Upper lobe of left lung (tissue), 6 donors: ENCODE measurements at places on chromosomes 3 and 15. TPM values are rescaled to one million over a fixed set of nuclear protein-coding genes. Genes with fewer than 3 reads are reported as not detected.
A peak's percentile ranks its signal among the peaks of the same experiment; 100 is the strongest.

DNA sequence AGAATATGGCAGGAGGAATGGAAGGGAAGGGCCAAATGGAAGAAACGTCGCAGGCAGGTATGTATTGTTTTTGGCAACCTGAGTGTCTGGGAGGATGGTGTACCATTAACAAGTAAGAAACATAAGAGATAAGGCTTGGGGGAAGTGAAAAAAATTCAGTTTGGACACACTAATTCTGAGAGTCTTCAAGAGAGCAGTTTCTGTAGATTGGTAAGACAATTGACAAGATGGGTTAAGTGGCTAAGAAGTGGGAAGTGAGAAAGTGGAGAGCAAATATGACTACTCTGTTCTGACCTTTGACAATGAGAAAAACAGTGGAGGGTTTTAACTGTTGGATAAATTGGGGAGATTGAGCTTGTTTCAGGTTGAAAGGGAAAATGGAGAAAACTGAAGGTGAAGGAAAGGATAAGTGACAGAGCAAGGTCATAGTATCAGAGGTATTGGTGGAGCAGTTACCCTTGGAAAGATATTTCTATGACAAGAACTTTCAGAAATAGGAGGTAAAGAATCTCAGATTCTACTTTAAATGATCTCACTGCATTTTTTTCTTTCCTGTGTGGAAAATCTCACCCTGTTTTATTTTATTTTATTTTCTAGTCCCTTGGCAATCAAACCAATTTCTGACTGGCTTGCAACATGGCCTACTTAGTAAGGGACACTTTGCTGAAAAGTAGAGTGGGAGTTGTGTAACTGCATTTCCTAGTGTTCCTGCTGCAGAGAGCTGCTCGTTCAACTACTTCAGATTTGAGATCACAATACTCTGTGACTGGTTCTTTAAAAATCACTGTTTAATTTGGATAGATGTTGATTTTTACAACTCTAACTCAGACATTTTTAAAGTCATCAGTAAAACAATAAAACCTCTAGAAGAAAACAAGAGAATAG lies 23.1 kb upstream of the GABPB1 start:
- DNase-seq = peak; percentile 29

DNA sequence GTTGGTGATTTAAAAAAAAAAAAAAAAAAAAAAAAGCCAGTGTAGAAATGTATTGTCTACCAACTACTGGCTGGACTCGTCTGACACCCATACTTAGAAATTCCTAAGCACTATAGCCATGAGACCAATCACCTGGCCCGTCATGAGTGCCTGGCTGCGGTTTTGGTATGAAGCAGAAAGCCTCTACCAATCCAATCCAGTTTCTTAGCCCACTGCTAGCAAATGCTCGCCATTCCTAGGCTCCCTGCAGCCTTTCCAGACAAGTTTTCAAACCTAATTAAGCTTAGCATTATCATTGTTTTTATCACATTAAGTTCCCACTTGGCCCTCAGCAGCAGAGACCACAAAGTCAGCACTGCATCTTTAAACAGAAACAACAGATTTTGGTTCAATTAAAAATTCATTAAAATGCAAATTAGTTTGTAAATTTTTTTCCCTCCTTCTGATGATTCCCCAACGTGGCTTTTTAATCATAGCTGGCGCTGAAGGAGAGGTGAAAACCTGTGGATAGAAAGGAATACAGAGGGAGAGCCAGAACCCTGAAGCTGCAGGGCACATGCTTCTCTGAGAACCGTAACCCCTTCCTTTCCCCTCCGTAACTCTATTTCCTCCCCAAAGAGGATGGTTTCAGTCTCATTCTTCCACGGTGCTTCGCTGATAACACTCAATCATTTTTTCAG lies 32.2 kb upstream of the ST8SIA2 start:
- DNase-seq = no peak

- DNase-seq = no peak
These were observed 346.2 kb upstream of the ZNF717 start for GRCh38 chr3:76131396-76132153.

GRCh38 chr15:50907601-50908208 lies 778 bp upstream of the AP4E1 start:
- no peak for DNase-seq

TJP1 gene
- 111 TPM for total RNA-seq

STRA6 gene
- 3.5 TPM for total RNA-seq

TNIK gene
- total RNA-seq = 40.2 TPM
